Right cardiac atrium (tissue), 5 donors: ENCODE measurements at places on chromosomes 4 and X. TPM values are rescaled to one million over a fixed set of nuclear protein-coding genes. Genes with fewer than 3 reads are reported as not detected.

The HPRT1 gene
- 31.3 TPM for polyA plus RNA-seq

The FAM184B gene
- polyA plus RNA-seq = 0.05 TPM

The WWC2 gene
- 7.3 TPM for polyA plus RNA-seq

The CACNA1F gene
- polyA plus RNA-seq = 0.09 TPM

The HAUS3 gene
- 4.3 TPM for polyA plus RNA-seq

The CTAG1B gene
- not detected for polyA plus RNA-seq

The CT45A2 gene
- not detected for polyA plus RNA-seq

The RBM46 gene
- polyA plus RNA-seq = not detected

The LAGE3 gene
- polyA plus RNA-seq = 25.8 TPM

The AP1S2 gene
- polyA plus RNA-seq = 66.8 TPM

The RAB9B gene
- polyA plus RNA-seq = 11.5 TPM

The NPY1R gene
- 4.5 TPM for polyA plus RNA-seq

The OPN1MW3 gene
- not detected for polyA plus RNA-seq

The FOXO4 gene
- polyA plus RNA-seq = 27.8 TPM

The HSFX3 gene
- not detected for polyA plus RNA-seq

The TBX22 gene
- polyA plus RNA-seq = 0.07 TPM

The L1CAM gene
- 7.3 TPM for polyA plus RNA-seq

The ARMCX6 gene
- polyA plus RNA-seq = 30.3 TPM

The TFE3 gene
- polyA plus RNA-seq = 21.4 TPM

The CTAG1A gene
- polyA plus RNA-seq = not detected

The DTHD1 gene
- 0.02 TPM for polyA plus RNA-seq

The CT83 gene
- not detected for polyA plus RNA-seq

The SLITRK4 gene
- polyA plus RNA-seq = 0.38 TPM

The PNMA6F gene
- not detected for polyA plus RNA-seq

The ARMCX2 gene
- 27.7 TPM for polyA plus RNA-seq

The CAPN6 gene
- 0.02 TPM for polyA plus RNA-seq

The NPY2R gene
- 0.05 TPM for polyA plus RNA-seq

The GPC4 gene
- polyA plus RNA-seq = 4.9 TPM

The XKRX gene
- polyA plus RNA-seq = not detected

The GABRG1 gene
- not detected for polyA plus RNA-seq

The SPANXC gene
- not detected for polyA plus RNA-seq

The SASH3 gene
- polyA plus RNA-seq = 0.93 TPM

The DGAT2L6 gene
- not detected for polyA plus RNA-seq

The TMEM255A gene
- 0.57 TPM for polyA plus RNA-seq

The TSPAN7 gene
- 196 TPM for polyA plus RNA-seq

The MAGEA2B gene
- not detected for polyA plus RNA-seq

The INPP4B gene
- polyA plus RNA-seq = 2.9 TPM

The G3BP2 gene
- polyA plus RNA-seq = 22.3 TPM

The POU3F4 gene
- polyA plus RNA-seq = not detected

The HSFX2 gene
- polyA plus RNA-seq = 0.77 TPM

The ZFP92 gene
- 0.32 TPM for polyA plus RNA-seq

The MTNR1A gene
- polyA plus RNA-seq = not detected

The TLR2 gene
- polyA plus RNA-seq = 2.0 TPM

The ASMTL gene
- 27.7 TPM for polyA plus RNA-seq

The F8A3 gene
- polyA plus RNA-seq = 0.09 TPM

The WAS gene
- 1.5 TPM for polyA plus RNA-seq

The GALNTL6 gene
- not detected for polyA plus RNA-seq

The XAGE3 gene
- polyA plus RNA-seq = not detected

The GAGE12E gene
- polyA plus RNA-seq = not detected

The RADX gene
- 0.61 TPM for polyA plus RNA-seq

The PGRMC1 gene
- 36.9 TPM for polyA plus RNA-seq

The EXOC1L gene
- 0.11 TPM for polyA plus RNA-seq

The HPSE gene
- polyA plus RNA-seq = 0.50 TPM

The CXCL6 gene
- polyA plus RNA-seq = 0.20 TPM

The SOX3 gene
- not detected for polyA plus RNA-seq

The MAOA gene
- polyA plus RNA-seq = 48.6 TPM

The ARX gene
- not detected for polyA plus RNA-seq
